Spinal cord (tissue), 10 donors: ENCODE measurements at places on chromosomes 16 and 17. TPM values are rescaled to one million over a fixed set of nuclear protein-coding genes. Genes with fewer than 3 reads are reported as not detected.

DNA sequence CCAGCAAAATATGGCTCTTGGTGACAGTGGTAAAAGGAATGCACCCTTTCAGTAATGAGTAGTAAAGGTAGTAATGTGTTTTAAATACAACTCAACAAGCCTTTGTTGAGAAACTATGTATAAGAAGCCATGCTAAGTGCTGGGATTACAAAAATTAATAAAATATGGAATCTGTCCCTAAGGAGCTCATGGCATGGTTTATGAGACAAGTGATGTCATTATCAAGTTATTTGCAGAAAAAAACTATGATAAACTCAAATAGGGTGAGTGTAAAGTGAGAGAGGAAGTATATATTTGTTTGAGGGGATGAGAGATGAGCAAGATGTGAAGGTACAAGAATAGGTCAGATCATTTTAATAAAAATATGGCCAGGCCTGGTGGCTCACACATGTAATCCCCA, 76.9 kb downstream of the NF1 start:
- DNase-seq: no peak
- H3K4me1 ChIP-seq: no peaks in the 10 kb centered on the region
- H3K36me3 ChIP-seq: no peaks in the 10 kb centered on the region
- no peak overlapping the region for H3K27ac ChIP-seq
- H3K4me3 ChIP-seq: no peak overlapping the region
- no peaks in the 10 kb centered on the region for H3K27me3 ChIP-seq

DNA sequence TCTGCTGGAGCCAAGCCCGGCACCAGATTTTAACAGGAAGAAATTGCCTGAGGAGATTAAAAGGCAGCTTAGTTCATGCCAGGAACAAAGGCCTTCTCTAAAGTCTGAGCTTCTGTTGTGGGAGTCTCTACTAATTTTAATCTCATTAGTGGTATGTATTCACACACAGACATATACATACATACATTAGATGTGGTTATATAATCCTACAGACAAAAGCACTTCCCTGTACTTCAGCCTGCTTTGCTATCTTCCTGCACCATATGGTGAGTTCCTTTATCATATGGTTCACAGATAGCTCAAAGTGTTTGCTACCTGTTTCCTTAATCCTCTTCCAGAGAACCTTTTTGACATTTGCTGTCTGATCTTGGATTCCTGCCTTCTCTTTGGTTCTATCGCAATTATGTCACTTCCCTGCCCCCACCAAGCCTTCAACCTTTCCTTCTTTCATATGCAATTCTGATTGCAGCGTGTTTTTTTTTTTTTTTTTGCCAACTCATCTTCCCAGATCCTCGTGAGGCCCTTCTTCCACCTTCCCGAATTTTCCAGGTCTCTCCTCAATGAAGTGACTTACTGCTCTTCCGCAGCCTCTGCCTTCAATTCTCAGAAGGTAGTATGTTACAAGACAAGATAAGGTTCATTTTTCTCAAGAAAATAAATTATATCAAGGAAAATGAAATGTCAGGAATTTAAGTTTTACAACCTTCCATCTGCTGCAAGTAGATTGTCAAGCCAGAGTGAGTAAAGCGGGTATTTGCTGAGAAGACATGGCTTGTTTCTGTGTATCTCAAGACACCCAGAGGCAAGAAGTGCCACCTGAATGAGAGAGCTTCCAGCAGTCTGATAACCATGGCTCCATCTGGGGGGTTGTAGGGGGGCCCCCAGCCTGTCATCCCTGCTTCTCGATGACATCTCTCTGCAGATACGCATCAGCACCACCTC, 120.2 kb upstream of the CACNG3 start:
- H3K4me3 ChIP-seq: no peak overlapping the region
- no peak for DNase-seq
- H3K4me1 ChIP-seq: peaks cover 2% of the 10 kb centered on the region
- H3K36me3 ChIP-seq: no peaks in the 10 kb centered on the region
- no peak overlapping the region for H3K27ac ChIP-seq

- no peak for DNase-seq
- peaks cover 31% of the 10 kb centered on the region for H3K36me3 ChIP-seq
- H3K27ac ChIP-seq: peak overlapping the region; percentile 79
- peaks cover 16% of the 10 kb centered on the region for H3K4me1 ChIP-seq
- no peaks in the 10 kb centered on the region for H3K27me3 ChIP-seq
These were observed 996 bp downstream of the SUMO2 start for GRCh38 chr17:75181608-75182318.

DNA sequence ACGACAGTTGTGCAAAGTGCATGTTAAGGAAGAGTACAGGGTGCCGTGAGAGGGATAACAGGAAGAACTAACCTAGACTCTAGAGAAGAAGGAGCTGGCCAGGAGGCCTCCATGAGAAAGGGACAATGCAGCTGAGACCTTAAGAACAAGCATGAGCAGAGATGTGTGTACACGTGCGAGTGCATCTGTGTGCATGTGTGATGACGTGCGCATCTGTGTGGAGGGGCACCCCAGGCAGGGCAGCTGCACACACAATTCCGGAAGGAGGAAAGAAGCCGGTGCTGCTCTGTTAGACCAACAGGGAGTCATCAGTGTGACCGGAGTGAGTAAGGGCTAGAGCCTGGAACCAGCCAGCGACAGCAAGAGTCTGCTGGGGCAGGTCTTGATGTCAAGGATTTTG, 7.6 kb upstream of the KIF19 start:
- H3K4me3 ChIP-seq: no peak overlapping the region
- H3K4me1 ChIP-seq: no peaks in the 10 kb centered on the region
- H3K27ac ChIP-seq: no peak overlapping the region
- no peak for DNase-seq
- H3K27me3 ChIP-seq: peaks cover 2% of the 10 kb centered on the region

- no peaks in the 10 kb centered on the region for H3K27me3 ChIP-seq
- H3K36me3 ChIP-seq: no peaks in the 10 kb centered on the region
- H3K27ac ChIP-seq: no peak overlapping the region
- H3K4me1 ChIP-seq: no peaks in the 10 kb centered on the region
- no peak for DNase-seq
These were observed 211.0 kb downstream of the MAP2K6 start for GRCh38 chr17:69625474-69625873.

KRT33B gene
- not detected for total RNA-seq

NOXO1 gene
- total RNA-seq: 0.72 TPM

SCPEP1 gene
- total RNA-seq: 34.8 TPM
